ENCODE measurements at places on chromosomes 2 and 18.

GRCh38 chr18:76457957-76458356 lies 37.1 kb downstream of the ZNF516 start:
- DNase-seq: no peak

DNA sequence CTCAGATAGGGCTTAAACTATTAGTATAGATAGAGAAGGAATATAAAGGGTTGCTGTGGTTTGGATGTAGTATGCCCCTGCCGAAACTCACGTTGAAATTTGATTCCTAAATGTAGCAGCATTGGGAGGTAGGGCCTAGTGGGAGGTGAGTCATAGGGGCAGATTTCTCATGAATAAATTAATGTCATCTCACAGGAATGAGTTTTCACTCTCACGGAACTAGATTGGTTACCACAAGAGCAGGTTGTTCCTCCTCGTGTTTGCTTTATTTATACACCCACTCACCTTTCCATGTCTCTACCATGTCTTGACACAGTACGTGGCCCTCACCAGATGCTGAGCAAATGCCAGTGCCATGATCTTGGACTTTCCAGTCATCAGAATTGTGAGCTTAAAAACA lies 218.2 kb downstream of the RBM43 start:
- DNase-seq: peak; percentile 28

- peak; percentile 36 for DNase-seq
These were observed 35.2 kb upstream of the STPG4 start for GRCh38 chr2:47190188-47190881.

GRCh38 chr2:119240311-119241204 lies 16.9 kb downstream of the STEAP3 start:
- DNase-seq: peak; percentile 98

- DNase-seq: no peak
These were observed 25.0 kb upstream of the PPM1B start for GRCh38 chr2:44143701-44144100.

GRCh38 chr2:67283641-67284040 lies 113.5 kb upstream of the ETAA1 start:
- DNase-seq: no peak

GRCh38 chr2:44578471-44579093 lies 216.8 kb downstream of the CAMKMT start:
- DNase-seq: no peak

GRCh38 chr2:134258684-134259388 lies 5.0 kb downstream of the MGAT5 start:
- DNase-seq: no peak

DNA sequence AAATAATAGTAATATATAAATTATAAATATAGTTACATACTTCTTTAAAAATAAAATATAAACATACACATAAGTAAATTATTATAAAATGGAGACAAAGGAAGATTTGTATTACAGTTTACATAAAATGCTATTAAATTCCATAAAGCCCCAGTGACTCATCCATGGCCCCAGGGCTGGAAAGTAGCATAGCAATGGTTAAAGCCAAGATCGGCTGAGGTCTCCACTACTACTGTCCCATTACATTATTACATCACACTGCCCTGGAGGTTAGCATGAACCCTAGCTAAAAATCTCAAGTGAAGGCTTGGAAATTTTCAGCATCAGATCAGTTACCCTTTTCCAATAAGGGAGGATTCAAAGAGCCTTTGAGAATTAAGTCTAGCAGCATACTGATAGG lies 936.2 kb downstream of the DSC3 start:
- no peak for DNase-seq

DNA sequence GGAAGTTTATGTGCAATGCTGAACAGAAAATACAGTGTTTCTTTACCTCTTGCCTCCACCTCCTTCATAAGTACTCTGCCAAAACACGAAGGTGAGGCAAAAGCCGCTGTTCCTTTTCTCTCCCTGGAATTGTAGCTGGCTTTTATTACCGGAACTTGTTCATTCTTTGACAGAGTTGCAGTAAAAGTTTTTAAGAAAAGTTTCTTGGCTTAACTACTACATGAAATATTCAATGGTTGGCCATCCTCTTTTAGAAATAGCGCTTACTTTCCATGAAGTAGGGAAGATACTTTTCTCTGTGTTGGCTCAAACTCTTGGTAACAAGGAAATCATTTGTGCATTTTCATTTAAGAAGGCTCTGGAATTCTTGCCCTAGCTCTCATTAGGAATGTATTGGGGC lies 950.7 kb upstream of the FANCL start:
- DNase-seq: no peak

GRCh38 chr2:9657083-9657482 lies 26.3 kb upstream of the YWHAQ start:
- no peak for DNase-seq

DNA sequence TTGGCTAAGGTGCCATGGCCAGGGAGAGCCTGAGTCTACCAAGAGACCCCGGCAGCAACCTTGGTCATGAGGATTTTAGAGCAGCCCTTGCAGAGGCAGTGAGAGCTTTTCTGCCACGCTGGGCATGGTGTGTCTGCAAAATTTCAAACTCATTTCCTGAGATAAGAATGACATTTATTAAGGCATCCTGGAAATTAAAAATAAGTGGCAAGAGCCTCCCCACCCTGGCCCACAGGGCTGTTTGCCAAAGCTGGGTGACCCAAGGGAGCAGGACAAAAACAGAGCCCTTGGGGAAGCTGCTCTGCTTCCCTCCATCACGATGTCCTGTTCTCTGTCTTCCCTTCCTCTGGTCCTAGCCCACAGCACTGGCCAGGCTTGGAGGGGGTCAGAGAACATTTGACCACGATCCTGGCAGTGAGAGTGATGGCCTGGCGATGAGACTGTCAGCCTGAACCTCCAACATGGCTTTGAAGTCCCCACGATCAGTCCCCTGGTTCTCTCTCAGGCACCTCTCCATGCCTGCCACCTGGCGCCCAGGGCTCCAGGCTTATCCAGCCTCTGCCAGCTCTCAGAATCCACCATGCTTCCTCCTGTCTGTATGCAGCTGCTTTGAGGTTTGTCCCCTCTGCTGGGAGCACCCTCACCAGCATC lies 68.9 kb upstream of the RMDN2 start:
- DNase-seq: no peak

Data from NCI-H510A treated with DMSO at 0.1 percent for 48 hours (cell line).